ENCODE measurements at places on chromosomes 1 and 21. TPM values are rescaled to one million over a fixed set of nuclear protein-coding genes. Genes with fewer than 3 reads are reported as not detected.

FAM167B gene
- total RNA-seq = not detected

DNA sequence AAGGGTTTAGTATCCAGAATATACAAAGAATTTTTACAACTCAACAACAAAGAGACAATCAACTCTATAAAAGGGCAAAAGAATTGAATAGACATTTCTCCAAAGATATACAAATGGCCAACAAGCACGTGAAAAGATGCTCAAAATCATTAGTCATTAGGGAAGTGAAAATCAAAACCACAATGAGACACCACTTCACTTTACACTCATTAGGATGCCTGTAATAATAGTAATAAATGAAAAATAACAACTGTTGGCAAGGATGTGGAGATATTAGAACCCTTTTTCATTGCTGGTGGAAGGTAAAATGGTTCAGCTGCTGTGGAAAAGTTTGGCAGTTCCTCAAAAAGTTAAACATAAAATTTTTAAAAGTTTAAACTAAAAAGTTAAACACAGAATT, 7.0 kb upstream of the ABCD3 start:
- H3K4me3 ChIP-seq = no peak overlapping the region
- H3K27ac ChIP-seq = no peak overlapping the region
- no peaks in the 10 kb centered on the region for H3K4me1 ChIP-seq

LCE1B gene
- total RNA-seq = 2.0 TPM

MYOM3 gene
- 0.05 TPM for total RNA-seq

CD53 gene
- total RNA-seq = not detected

- H3K4me1 ChIP-seq = peaks cover 63% of the 10 kb centered on the region
- H3K27ac ChIP-seq = peak overlapping the region; percentile 90
- peaks cover 58% of the 10 kb centered on the region for H3K36me3 ChIP-seq
- H3K27me3 ChIP-seq = no peaks in the 10 kb centered on the region
Observed at GRCh38 chr1:155127967-155128754, 485 bp downstream of the EFNA1 start.

DNA sequence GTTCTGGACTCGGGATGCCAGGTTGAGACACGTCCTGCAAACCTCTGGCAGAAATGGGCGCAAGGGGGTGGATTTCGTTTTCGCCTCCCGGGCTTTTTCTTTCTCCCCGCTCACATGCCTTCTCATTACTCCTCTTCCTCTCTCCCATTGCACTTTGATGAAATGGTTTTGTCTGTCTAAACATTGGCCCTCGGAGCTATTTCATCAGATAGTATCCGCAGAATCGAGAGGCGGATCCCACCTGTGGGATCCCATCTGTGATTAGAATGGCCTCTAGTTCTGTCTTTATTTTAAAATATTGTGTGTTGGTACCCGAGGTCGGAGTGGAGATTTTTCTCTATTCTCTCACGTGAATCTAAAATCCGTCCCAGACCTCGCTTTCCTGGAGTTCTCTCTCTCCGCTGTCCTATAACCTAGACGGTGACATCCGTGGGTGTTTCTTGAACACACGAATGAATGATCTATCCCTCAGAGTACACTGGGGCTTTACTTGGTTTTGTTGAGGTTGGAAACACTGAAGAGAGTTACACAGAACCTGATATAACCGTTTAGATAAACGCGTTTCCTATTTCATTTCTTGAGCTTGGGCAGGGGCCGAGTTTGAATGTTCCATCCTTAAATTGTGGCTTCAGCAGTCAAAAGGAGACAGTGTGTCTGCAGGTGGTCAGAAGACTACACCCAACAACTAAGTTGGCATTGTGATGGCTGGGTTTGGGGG, 2.0 kb downstream of the EDARADD start:
- no peaks in the 10 kb centered on the region for H3K27me3 ChIP-seq
- H3K36me3 ChIP-seq = no peaks in the 10 kb centered on the region
- H3K4me3 ChIP-seq = peak overlapping the region; percentile 68
- H3K4me1 ChIP-seq = peaks cover 11% of the 10 kb centered on the region
- peak; percentile 30 for DNase-seq

DNA sequence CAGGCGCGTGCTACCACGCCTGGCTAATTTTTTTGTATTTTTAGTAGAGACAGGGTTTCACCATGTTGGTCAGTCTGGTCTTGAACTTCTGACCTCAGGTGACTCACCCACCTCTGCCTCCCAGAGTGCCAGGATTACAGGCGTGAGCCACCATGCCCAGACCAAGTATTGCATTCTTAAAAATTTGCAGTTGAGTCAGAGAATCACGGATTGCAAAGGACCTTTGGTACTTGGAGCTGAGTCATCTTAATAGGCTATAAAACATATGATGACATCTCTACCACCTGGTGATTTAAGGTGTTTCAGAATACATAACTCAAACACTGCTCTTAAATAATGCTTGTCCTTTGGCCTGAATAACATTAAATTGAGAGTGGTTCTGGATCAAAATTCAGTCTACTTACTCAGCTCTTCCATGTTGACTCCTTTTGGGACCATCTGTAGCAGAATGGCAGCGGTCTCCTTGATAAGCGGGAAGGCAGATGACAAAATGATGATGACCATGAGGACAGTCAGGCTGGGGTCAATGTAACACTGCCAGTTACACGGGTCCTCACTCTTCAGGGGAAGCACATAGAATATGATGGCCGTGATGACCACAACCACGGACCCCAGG, 10.4 kb downstream of the SLC30A10 start:
- H3K27ac ChIP-seq = no peak overlapping the region
- peaks cover 43% of the 10 kb centered on the region for H3K27me3 ChIP-seq
- H3K36me3 ChIP-seq = no peaks in the 10 kb centered on the region

- H3K27me3 ChIP-seq = no peaks in the 10 kb centered on the region
- H3K27ac ChIP-seq = no peak overlapping the region
- H3K4me3 ChIP-seq = no peak overlapping the region
- DNase-seq = no peak
- no peaks in the 10 kb centered on the region for H3K4me1 ChIP-seq
Observed at GRCh38 chr1:22711071-22711470, 432 bp downstream of the EPHB2 start.

- no peak for DNase-seq
- no peaks in the 10 kb centered on the region for H3K4me1 ChIP-seq
- H3K36me3 ChIP-seq = no peaks in the 10 kb centered on the region
Observed at GRCh38 chr1:53074313-53075154, 12.5 kb downstream of the PODN start.

NTRK1 gene
- 0.33 TPM for total RNA-seq

GRCh38 chr1:70583522-70583921, 172.5 kb downstream of the CTH start:
- DNase-seq = no peak
- no peaks in the 10 kb centered on the region for H3K36me3 ChIP-seq
- H3K4me1 ChIP-seq = no peaks in the 10 kb centered on the region
- no peak overlapping the region for H3K4me3 ChIP-seq

- no peak overlapping the region for H3K27ac ChIP-seq
- H3K4me3 ChIP-seq = no peak overlapping the region
- DNase-seq = no peak
Observed at GRCh38 chr1:97078872-97079271, 357.3 kb downstream of the PTBP2 start.

EFNA1 gene
- total RNA-seq = 42.3 TPM

Measured in MCF 10A (cell line).